ENCODE measurements at places on chromosomes 3 and 15. TPM values are rescaled to one million over a fixed set of nuclear protein-coding genes. Genes with fewer than 3 reads are reported as not detected.

Gene ARPIN
- 11.6 TPM for total RNA-seq

Gene LEKR1
- total RNA-seq = 1.0 TPM

Gene FHIT
- total RNA-seq = 0.75 TPM

Gene TNFAIP8L3
- 36.0 TPM for total RNA-seq

Gene DNAH12
- 0.09 TPM for total RNA-seq

Gene PXYLP1
- total RNA-seq = 16.6 TPM

Gene HEXA
- total RNA-seq = 152 TPM

Gene TTLL13
- 0.57 TPM for total RNA-seq

Gene LYZL4
- not detected for total RNA-seq

Measured in A549 treated with AZD2906 at 1 μM for 4 hours (cell line).